GM12878 (cell line): ENCODE measurements at places on chromosomes 7 and 10. TPM values are rescaled to one million over a fixed set of nuclear protein-coding genes. Genes with fewer than 3 reads are reported as not detected.

DNA sequence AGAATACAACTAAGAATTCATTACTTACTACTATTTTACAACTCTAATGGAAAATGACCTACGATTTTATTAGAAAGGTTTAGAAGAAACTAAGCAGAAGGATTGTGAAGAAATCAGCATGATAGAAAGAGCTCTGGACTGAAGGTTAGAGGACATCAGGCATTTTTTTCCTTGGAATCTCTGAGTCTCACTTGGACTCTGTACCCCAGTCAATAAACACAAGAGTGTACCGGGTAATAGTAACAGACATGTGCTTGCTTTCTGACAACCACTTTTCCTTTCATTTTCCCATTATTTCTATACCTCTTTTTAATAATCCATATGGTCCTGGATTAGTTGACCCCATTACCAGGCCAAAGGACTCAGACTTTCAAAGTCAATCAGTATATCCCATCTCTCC, 1240.9 kb upstream of the LRRTM3 start:
- no peak for DNase-seq

DNA sequence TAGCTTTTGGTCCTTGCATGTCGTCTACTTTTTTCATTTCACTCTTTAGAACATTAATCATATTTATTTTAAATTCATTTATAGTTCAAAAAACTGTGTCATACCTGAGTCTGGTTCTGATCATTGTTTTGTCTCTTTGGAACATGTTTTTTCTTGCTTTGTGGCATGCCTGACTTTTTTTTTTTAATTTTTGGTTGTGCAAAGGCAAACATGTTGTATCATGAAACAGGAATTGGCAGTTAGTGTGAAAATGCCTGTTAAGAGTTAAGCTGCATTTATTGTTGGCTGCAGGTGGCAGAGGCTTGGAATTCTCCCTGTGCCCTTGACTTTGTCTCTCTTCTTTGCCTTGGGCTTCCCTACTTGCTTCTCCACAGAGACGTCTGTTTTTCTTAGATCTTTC, 525.0 kb upstream of the ADARB2 start:
- DNase-seq: no peak

DNA sequence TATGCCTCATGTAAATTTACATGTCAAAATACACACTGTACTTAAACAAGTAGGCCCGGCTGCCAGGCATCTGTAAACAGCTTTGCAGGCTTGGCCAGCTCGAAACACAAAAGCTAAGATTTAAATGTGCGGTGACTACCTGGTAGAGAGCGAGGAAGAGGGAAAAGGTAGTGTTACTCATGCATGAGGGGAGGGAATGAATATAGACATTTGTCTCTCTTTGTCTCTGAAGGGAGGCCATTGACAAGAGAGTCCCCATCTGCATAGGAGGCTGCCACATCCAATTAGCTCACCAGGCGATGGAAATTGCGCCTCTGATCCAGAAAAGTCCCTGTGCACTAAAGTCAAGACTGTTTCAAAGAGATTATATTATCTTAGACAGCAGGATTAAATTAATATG, 535.8 kb downstream of the PTPRN2 start:
- no peak for DNase-seq

- no peak for DNase-seq
Observed at GRCh38 chr7:22622116-22622785, 104.7 kb upstream of the IL6 start.

DNA sequence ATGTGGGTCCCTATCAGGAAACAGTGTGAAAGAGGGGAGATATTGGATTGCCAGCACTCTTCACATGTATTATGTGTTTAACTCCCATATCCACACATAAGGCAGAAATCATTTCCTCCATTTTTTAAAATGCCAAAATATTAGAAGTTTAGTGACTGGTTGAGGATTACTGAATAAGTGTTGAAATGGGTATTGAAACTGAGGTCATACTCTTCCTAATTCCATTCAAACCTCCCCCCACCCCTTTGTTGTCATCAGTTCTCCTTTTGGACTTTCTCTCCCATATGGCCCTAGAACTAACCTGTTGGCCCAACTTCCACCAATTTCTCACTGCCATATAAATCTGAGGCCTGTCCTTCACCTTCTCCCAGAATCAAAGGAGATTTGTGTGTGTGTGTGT, 81.6 kb downstream of the EVX1 start:
- DNase-seq: no peak

DNA sequence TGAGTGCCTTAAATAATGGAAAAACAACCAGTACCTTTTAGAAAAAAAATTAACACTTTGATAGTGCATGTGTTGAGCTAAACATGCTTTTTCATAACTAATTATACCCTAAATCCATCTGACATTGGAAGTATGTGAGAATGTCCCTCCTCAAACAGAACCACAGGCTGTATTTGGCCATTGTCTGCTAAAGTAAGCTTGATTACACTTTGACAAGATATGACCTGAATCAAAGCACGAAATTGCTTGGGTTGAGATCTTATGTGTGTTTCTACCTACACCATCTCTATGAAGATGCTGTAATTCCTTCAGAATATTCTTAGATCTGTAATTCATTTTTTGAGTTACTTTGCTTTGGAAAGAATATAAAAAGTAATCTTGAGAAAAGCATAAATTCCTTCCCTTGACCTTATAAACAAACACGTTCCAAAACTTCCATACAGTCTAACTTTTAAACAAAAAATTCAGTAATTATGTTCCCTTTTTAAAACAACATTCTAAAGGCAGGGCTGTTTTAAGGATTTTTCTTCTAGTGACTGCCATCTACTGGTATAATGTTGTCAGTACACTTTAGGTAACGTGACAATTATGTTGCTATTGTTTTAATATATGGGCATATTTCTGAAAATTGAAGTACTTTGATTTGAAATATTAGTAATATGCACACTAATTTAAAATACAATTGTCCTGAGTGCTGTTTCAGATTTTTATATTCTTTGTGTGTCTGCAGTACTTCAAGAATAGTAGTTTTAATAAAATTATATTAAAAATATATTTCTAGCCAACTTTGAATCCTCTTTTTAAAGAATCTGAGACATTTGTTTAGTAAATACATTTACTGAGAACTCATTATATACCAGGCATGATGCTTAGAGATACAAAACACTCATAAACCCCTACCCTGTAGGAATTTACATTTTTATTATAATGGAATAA, 20.9 kb downstream of the CD36 start:
- DNase-seq: no peak

- DNase-seq: no peak
Observed at GRCh38 chr10:11743461-11744338, 1.5 kb downstream of the ECHDC3 start.

GRCh38 chr7:149220534-149220933, 18.9 kb upstream of the ZNF212 start:
- no peak for DNase-seq

GRCh38 chr7:76364198-76364584, 5.4 kb upstream of the YWHAG start:
- DNase-seq: no peak

- no peak for DNase-seq
Observed at GRCh38 chr10:15735763-15736162, 16.0 kb upstream of the ITGA8 start.

DNA sequence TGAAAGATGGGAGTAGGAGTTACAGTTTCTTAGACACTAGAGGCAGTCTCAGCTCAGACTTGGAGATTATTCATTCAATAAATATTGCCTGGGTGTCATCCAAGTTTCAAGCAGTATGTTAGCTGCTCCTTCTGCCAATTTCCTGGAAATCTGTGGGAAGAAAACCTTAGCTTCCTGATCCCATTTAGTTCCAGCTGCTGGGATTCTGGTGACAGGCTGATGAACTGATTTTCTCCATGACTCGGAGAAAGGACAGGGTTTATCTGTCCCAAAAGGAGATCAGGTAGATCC, 95.8 kb downstream of the CLEC2L start:
- DNase-seq: no peak

GRCh38 chr10:71381611-71382010, 15.1 kb upstream of the CDH23 start:
- no peak for DNase-seq

- DNase-seq: no peak
Observed at GRCh38 chr10:80602881-80603280, 65.2 kb downstream of the SH2D4B start.

GRCh38 chr10:49293208-49293603, 5.8 kb upstream of the C10orf71 start:
- no peak for DNase-seq

DNA sequence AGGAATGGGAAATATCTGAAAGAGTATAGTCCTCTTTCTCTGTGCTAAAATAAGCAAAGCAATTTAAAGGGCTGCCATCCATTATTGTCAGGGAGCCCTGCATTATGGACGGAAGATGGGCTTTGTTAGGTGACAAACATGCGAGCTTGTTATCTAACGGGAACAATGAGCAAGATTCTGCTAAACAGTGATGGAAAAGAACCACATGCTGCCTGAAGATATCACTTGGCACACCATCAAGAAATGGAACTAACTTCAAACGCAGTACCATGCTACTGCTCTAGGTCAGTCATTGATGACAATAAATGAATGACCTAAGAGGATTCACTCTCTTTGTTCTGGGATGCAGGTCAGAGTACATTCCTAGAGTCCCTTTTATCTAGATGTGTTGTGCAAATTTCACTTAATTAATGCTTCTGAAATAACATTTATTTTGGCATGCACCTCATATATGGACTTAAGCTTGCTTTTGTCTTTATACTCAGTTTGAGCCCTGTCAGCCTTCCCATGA, 175.7 kb upstream of the PTN start:
- DNase-seq: no peak

DNA sequence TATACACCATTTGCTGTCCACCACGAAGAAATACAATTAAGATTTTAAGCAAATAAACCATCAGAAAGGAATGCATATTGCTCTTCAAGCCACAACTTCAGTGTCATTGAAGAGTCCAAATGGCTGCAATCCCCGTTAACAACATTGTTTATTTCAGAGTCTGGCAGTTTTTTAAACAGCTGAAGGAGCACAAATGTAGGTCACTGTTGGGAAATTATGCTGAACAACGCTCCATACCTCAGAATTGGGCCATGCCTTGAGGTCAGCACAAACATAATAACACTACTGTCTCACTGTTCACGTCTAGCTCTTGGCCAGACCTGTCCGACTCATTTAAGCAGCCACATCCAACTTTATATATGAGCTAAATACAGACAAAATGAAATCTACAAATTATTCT, 453.9 kb upstream of the GHITM start:
- no peak for DNase-seq

DNA sequence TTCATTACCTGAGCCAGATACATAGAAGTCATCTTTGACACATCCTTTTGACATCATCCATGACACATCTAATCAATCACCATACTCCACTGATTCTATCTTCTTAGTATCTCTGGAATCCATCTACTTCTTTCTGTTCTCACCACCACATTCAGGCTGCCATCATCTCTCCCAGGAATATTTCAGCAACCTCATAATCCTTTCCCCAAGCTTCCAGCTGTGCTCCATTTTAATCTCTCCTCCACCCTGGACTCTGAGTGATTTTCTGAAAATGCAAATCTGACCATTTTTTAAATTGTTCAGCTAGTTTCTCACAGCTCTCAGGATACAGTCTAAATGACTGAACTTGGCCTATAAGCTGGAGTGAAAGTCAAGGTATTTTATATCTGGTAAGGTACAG, 2.5 kb upstream of the BTRC start:
- DNase-seq: no peak

DNA sequence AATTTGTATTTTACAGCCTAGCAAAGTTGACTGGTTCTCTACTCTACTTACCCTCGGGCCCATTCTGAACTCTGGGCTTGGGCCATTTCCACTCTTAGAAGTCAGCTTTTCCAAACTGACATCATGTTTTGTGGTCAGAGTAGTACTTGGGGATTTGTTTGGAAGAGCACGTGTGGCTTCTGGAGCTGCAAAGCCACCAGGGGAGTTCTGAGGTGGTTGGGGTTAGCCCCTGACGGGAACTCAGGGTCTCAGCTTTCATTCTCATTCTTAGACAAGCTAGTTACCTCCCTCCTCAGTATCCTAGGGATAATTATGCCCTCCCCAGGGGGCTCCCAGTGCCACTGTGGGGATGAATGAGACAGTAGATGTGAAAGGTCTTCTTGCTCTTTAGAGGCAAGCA, 647.7 kb upstream of the GALNT17 start:
- DNase-seq: no peak

DNA sequence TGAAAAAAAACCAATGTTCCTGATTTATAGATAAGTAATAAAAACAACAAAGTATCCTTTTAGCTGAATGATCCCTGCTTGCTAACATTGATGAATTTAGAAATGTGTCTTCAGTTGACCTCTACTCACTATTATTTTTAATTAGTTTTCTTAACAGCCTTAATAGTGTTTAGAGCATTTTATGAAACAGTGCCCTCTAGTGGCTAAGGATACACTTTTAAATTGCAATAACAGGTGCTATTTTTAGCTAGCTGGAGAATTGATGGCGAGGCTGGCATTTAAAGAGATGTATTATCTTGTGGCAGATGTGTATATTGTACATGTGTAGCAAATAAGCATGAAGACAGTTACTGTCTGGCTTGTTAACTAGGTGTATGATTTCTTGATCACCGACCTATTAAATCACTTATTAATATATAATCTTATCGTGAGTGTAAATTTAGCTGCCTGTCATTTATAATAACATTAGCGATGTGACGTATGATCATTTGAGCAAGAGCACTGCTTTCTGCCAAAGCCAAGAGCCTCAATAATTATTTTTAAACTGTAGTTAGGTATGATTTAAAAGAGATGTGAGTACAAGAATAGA, 451.9 kb downstream of the DPP6 start:
- DNase-seq: no peak

DNA sequence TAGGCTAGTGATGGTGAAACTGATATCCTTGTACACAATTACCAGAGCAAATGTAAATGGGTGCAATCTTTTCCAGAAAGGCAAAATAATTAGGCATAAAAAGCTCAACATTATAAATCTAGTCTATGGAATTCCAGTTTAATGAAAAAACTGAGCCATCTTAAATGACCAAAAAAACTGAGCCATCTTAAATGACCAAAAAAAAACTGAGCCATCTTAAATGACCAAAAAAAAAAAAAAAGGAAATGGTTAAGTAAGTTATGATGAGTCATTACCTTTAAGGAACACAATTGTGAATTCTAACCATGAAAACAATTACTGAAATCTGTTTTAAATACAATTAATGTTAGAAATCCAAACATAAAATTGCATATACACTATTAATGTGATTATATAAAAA, 25.3 kb downstream of the USP6NL start:
- DNase-seq: no peak

DNA sequence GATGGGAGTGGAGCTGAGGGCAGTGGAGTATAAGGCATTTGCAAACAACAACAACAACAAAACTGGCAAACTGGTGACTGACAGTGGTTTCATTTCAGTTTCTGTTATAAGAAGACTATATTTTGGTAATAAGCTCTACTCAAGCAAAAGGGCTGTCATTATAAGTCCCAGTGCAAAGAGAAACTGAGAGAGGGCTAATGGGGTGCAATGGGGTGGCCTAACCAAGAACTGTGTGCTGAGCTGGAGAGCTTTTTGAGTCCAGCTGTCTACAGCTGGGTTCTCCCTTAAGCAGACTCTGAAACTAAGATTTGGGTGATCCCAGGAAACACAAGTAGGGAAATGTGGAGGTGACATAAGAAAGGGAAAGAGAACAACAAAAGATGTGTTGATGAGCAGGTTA, 439.3 kb downstream of the ADRA2A start:
- no peak for DNase-seq

- no peak for DNase-seq
Observed at GRCh38 chr7:104967088-104967487, 46.9 kb upstream of the KMT2E start.

The GIMAP6 gene
- 22.8 and 24.9 TPM in 2 replicates for polyA plus RNA-seq

The NME8 gene
- 0.20 TPM in 1 of 2 replicates, not detected in the other for polyA plus RNA-seq

The TACR2 gene
- polyA plus RNA-seq: 0.11 TPM in 1 of 2 replicates, not detected in the other

The OPN4 gene
- polyA plus RNA-seq: not detected in 2 replicates

The CALCR gene
- not detected in 2 replicates for polyA plus RNA-seq

The SKIDA1 gene
- 0.63 TPM in 1 of 2 replicates, not detected in the other for polyA plus RNA-seq

The DYNC1I1 gene
- not detected in 2 replicates for polyA plus RNA-seq

The DYDC1 gene
- polyA plus RNA-seq: not detected in 2 replicates
